Endodermal cell (in vitro differentiated cells): ENCODE measurements at places on chromosomes 1 and 21.

GRCh38 chr1:93471911-93472310 lies 24.0 kb downstream of the FNBP1L start:
- H3K27ac ChIP-seq, result no peak overlapping the region
- H3K4me1 ChIP-seq, result peaks cover 5% of the 10 kb centered on the region
- H3K27me3 ChIP-seq, result no peaks in the 10 kb centered on the region
- DNase-seq, result no peak
- peaks cover 24% of the 10 kb centered on the region for H3K36me3 ChIP-seq

DNA sequence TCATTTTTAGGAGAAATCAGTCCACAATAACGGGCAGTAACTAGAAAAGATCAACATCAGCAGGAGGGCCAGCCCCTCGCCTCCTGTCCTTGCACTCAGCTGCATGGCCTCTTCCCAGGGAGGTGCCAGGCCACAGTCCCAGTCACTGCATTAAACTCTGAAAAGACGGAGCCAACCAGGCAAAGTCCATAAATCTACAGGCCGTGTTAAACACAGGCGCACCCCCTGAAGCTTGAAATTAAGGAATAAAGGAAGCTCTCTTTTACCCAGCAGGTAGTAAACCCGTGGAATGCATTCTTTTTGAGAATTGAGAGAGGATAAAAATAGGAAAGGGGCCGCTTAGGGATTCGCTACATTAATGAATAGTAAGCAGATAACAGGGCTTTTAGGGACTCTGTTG lies 18.4 kb downstream of the H6PD start:
- H3K27me3 ChIP-seq, result no peaks in the 10 kb centered on the region
- H3K4me1 ChIP-seq, result peaks cover 14% of the 10 kb centered on the region
- H3K36me3 ChIP-seq, result no peaks in the 10 kb centered on the region
- H3K27ac ChIP-seq, result peak overlapping the region; percentile 95
- no peak overlapping the region for H3K4me3 ChIP-seq
- peak; percentile 73 for DNase-seq

DNA sequence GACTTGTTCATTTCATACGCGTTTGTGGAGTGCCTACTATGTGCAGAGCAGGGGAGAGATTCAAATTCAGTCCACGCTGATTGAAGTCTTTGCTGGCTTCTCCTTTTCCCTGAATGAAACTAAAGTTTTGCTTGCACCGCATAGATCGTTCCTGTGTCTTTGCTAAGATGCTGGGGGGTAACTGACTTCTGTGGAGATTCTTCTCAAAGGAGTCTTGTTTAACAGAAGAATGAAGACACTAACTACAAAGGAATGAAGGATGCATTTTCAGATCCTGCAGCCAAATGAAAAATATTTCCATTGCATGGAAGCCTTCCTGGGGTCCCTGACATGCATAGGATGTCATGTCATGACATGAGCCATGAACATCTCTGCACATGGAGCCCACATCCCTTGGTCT lies 26.9 kb upstream of the H6PD start:
- H3K36me3 ChIP-seq, result no peaks in the 10 kb centered on the region
- H3K27ac ChIP-seq, result no peak overlapping the region
- no peaks in the 10 kb centered on the region for H3K4me1 ChIP-seq
- H3K4me3 ChIP-seq, result no peak overlapping the region

GRCh38 chr1:237341391-237341790 lies 299.4 kb downstream of the RYR2 start:
- no peak overlapping the region for H3K4me3 ChIP-seq
- no peaks in the 10 kb centered on the region for H3K4me1 ChIP-seq
- no peaks in the 10 kb centered on the region for H3K27me3 ChIP-seq
- H3K27ac ChIP-seq, result no peak overlapping the region

- peaks cover 6% of the 10 kb centered on the region for H3K4me1 ChIP-seq
- no peak overlapping the region for H3K27ac ChIP-seq
- peak overlapping the region; percentile 81 for H3K4me3 ChIP-seq
- H3K27me3 ChIP-seq, result no peaks in the 10 kb centered on the region
Measured at GRCh38 chr1:1356166-1356795, 2.1 kb downstream of the MXRA8 start.

GRCh38 chr1:23178950-23179349 lies 10.3 kb upstream of the LUZP1 start:
- H3K27ac ChIP-seq, result no peak overlapping the region
- no peak for DNase-seq
- H3K4me1 ChIP-seq, result no peaks in the 10 kb centered on the region
- H3K27me3 ChIP-seq, result peaks cover 20% of the 10 kb centered on the region
- H3K4me3 ChIP-seq, result no peak overlapping the region

- H3K27ac ChIP-seq, result no peak overlapping the region
- H3K27me3 ChIP-seq, result no peaks in the 10 kb centered on the region
- no peak overlapping the region for H3K4me3 ChIP-seq
- DNase-seq, result no peak
- H3K4me1 ChIP-seq, result peaks cover under 1% of the 10 kb centered on the region
Measured at GRCh38 chr21:32733990-32734613, 6.3 kb upstream of the SYNJ1 start.

DNA sequence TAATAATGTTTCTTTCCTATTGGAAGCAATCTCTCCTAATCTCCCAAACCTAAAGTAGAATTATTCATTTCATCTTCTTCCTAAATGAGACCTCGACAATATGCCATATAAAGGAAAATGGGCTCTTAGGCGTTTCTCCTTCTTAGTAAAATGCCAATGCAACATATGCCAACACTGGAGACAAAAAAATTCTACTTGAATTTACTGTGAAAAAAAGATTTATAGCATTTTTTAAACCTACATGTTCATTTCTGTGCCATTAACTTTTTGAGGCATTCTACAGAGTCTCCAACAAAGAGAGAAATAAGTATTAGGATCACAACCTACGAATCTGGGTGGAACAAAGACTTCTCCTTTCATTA lies 1.3 kb downstream of the WDR47 start:
- peak overlapping the region; percentile 94 for H3K4me3 ChIP-seq
- no peak for DNase-seq
- no peaks in the 10 kb centered on the region for H3K27me3 ChIP-seq
- H3K27ac ChIP-seq, result peak overlapping the region; percentile 27

- H3K4me3 ChIP-seq, result no peak overlapping the region
- H3K27ac ChIP-seq, result no peak overlapping the region
- H3K27me3 ChIP-seq, result no peaks in the 10 kb centered on the region
- H3K36me3 ChIP-seq, result no peaks in the 10 kb centered on the region
Measured at GRCh38 chr1:60848583-60849188, 233.7 kb upstream of the NFIA start.

- no peaks in the 10 kb centered on the region for H3K4me1 ChIP-seq
- DNase-seq, result no peak
- H3K27me3 ChIP-seq, result peaks cover 20% of the 10 kb centered on the region
- H3K27ac ChIP-seq, result no peak overlapping the region
- H3K36me3 ChIP-seq, result no peaks in the 10 kb centered on the region
Measured at GRCh38 chr1:56973923-56974742, 8.3 kb upstream of the C8B start.

DNA sequence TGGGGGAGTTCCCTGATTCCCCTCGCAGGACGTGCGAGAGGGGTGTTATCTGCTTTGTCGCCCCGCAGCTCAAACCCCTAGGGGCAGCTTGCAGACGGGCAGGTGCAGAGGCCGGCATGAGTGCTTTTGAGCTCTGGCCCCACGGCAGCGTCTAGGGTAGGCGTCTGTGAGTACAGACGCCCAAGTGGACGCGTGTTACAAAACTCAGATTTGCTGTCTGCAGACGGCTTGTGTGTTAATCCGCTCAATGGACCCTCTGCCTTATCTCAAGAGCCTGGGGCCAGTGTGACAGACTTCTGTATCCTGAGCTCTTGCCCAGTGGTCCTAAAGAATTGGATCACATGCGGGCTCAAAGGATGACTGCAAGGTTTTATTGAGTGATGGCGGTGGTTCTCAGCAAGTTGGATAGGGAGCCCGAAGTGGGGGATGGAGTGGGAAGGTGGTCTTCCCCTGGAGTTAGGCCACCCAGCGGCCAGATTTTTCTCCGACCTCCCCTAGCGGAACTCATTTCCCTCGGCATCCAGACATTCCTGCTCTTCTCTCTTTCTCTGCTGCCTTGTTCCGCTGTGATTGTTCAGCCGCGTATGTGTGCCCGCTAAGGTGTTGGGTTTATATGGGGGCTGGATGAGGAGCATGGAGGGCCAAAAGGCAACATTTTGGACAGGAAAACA lies 9.4 kb downstream of the CFHR4 start:
- no peak overlapping the region for H3K27ac ChIP-seq
- no peaks in the 10 kb centered on the region for H3K36me3 ChIP-seq
- DNase-seq, result peak; percentile 56

DNA sequence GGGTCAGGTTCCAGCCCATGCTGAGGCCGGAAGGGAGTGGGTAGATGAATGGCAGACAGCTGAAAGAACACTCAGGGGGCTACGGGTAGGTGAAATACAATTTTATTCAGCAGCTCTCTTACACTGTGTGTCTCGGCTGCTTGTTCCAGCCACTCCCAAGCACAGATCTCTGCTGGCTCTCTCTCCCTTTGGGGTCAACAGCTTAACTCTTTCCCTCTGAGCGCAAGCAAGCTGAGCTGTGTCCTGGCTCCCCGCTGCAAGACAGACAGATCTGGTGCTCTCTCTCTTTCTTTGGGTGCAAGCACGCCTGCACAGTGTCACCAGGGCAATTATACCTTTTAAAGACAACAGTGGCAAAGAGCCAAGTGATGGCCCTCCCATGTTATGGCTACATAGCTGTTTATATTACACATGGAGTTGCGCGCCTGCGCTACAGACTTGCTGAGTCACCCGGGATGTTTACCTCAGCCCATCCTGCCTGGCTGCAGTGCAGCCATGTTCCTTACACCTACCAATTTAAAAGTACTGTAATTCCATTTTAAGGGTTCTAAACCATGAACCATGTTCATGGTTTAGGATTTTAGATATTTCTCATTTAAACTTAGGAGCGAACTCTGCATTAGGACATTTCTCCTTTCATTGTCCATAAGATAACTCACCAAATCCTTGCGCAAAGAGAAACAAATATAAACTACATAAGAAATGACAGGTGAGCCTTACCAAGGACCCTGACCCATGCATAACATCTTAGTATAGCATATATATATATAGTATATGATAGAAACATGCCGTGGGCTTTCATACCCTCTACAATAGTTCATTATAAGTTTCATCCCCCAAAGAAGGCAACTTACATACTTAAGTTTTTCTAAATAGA lies 396.5 kb downstream of the SMYD3 start:
- no peaks in the 10 kb centered on the region for H3K27me3 ChIP-seq
- DNase-seq, result peak; percentile 53
- H3K36me3 ChIP-seq, result no peaks in the 10 kb centered on the region
- H3K4me1 ChIP-seq, result peaks cover 25% of the 10 kb centered on the region
- no peak overlapping the region for H3K4me3 ChIP-seq

- H3K36me3 ChIP-seq, result no peaks in the 10 kb centered on the region
- no peak overlapping the region for H3K27ac ChIP-seq
- no peak for DNase-seq
Measured at GRCh38 chr1:31127266-31127665, 61.7 kb upstream of the PUM1 start.

DNA sequence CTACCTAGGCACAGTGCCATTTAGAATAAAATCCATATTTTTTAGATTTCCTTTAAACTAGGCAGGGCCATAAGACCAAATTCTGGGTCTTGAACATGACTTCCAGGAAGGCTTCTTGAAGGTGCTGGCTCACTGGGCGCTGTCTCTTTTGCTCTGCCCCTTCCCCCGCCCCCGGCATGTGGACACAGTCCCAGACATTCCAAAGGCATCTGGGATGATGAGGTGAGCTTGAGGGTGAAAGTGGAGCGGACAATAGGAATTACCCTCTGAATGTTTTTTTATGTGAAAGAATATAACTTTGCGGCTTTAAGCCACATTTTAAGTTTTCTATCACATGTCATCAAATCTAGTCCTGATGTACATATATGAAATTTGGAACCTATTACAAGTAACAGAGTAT lies 29.4 kb downstream of the RWDD3 start:
- no peaks in the 10 kb centered on the region for H3K36me3 ChIP-seq
- no peak overlapping the region for H3K4me3 ChIP-seq
- H3K27me3 ChIP-seq, result no peaks in the 10 kb centered on the region
- peaks cover 2% of the 10 kb centered on the region for H3K4me1 ChIP-seq
- no peak overlapping the region for H3K27ac ChIP-seq

GRCh38 chr21:26199456-26199855 lies 28.9 kb upstream of the APP start:
- H3K36me3 ChIP-seq, result no peaks in the 10 kb centered on the region
- no peaks in the 10 kb centered on the region for H3K4me1 ChIP-seq
- no peak overlapping the region for H3K4me3 ChIP-seq
- no peaks in the 10 kb centered on the region for H3K27me3 ChIP-seq

DNA sequence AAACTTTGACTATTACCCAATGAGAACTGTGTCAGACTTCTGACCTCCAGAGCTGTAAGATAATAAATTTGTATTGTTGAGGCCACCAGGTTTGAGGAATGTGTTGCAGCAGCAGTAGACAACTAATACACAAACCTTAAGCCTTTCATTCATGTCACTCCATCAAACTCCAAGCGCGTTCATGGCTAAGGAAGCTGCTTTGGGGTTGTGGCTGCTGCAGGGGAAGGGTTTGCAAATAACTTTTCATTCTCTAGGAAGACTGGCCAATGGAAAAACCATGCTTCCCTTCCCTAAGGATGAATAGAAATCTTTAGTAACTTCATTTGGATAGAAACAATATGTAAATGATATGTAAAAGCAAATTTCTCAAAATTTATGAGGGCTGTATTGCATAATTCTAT lies 170.4 kb downstream of the RHOU start:
- H3K27me3 ChIP-seq, result no peaks in the 10 kb centered on the region
- no peak for DNase-seq
- H3K4me3 ChIP-seq, result no peak overlapping the region
- no peak overlapping the region for H3K27ac ChIP-seq
- H3K36me3 ChIP-seq, result no peaks in the 10 kb centered on the region

DNA sequence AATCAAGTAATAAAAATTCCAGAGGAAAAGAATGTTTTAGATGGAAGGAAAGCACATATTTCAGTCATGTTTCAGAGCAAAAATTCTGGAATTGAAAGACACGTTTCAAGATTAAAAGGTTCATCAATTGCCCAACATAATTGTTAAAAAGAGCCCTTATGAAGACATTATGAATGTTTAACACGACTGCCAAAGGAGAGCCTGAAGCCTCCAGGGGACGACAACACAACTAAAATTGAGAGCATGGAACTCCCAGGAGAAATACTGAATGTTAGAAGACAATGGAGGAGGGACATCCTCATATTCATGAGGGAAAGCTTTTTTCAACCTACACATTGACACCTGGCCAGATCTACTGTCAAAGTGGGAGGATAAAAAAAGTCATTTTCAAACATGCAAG lies 16.0 kb downstream of the OR2T11 start:
- no peaks in the 10 kb centered on the region for H3K36me3 ChIP-seq
- no peaks in the 10 kb centered on the region for H3K27me3 ChIP-seq
- H3K4me1 ChIP-seq, result no peaks in the 10 kb centered on the region
- peak; percentile 77 for DNase-seq

DNA sequence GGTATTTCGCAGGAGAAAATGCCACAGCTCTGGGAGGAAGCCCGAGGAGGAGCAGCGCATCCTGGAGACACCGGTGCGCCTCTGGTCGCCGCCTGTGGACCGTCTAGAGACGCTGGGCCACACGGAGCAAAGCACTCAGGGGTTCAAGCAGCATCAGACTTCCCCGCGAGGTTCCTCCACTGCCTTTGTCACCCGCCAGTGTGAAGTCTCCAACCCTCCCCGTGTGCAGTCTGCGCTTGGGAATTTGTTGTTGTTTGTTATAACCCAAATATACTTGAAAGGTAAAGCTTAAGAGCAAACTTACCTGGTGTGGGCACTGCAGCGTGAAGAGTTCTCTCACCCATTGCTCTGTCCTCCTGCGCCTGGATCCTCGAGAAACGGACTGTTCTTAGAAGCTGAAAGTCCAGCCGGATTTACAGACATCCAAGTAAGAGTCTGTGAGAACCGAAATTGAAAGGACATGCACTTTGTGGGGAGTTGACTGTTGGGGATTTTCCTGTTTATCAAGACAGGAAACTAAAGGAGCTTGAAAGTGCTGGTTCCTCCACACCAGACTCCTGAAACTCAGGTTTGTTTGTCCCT lies at the start of gene GBP4:
Gene GBP4, minus strand, starts transcription at position 452 of the 582 bp plus-strand sequence. Its CDS starts 108 bp downstream, at position 344.
- DNase-seq, result peak; percentile 54
- no peaks in the 10 kb centered on the region for H3K36me3 ChIP-seq
- H3K4me3 ChIP-seq, result peak within 1 kb of the TSS; percentile 59
